Fibroblast of skin of abdomen (primary cell): ENCODE measurements at places on chromosomes 2 and 18.

DNA sequence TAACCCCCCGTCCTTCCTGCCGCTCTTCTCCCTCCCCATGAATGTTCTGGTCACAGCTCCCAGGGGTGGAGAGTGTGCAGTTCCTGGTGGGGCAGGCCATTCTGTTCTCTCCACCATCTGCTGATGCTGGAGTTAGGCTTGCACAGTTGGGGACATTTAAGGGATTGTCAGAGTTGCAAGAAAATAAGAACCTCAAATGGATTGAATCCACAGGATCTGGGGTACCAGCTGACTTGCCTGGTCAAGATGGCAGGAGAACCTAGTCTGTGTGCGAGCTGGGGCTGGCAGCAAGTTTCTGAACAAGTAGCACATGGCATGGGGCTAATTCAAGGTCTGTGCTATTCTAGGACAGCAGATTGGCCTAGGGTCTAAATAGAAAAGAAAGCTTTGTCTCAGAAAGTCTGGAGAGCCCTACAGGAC is 60.8 kb upstream of the TXNDC2 start:
- no peak for DNase-seq

- no peak for DNase-seq
Measured at GRCh38 chr2:86011449-86011941, 94.2 kb downstream of the POLR1A start.

DNA sequence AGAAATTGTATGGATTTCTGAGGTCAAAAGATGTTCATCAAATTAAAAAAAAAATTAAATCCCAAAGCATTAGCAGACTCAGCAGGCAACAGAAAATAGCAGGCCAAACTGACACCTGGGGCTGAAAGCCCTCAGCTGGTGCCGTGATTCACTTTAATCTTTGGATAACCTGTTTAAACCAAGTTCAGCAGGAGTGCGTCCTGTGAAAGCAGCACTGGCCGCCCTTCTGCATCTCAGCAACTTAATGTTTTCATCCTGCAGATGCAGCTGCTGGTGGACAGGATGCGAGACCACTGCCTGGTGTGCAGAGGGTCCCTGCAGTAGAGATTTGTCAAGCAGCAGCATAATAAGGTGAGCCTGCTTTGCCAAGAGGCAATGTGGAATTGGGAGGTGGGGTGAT is 41.2 kb downstream of the CCDC68 start:
- DNase-seq, result no peak

- no peak for DNase-seq
Measured at GRCh38 chr2:176092270-176093144, at the start of gene HOXD13. Gene HOXD13 (plus strand): TSS chr2:176092721. CDS start chr2:176092891, 170 bp downstream.

GRCh38 chr18:69559604-69560003 is 158.9 kb downstream of the DOK6 start:
- DNase-seq, result no peak
